T-helper 17 cell (primary cell): ENCODE measurements at places on chromosomes 2 and 18.

- H3K27ac ChIP-seq = peak overlapping the region; percentile 45
- H3K4me3 ChIP-seq = no peak overlapping the region
- H3K4me1 ChIP-seq = peaks cover 2% of the 10 kb centered on the region
- no peak for DNase-seq
- H3K36me3 ChIP-seq = no peaks in the 10 kb centered on the region
Measured at GRCh38 chr2:238415036-238415764, 11.5 kb upstream of the ASB1 start.

DNA sequence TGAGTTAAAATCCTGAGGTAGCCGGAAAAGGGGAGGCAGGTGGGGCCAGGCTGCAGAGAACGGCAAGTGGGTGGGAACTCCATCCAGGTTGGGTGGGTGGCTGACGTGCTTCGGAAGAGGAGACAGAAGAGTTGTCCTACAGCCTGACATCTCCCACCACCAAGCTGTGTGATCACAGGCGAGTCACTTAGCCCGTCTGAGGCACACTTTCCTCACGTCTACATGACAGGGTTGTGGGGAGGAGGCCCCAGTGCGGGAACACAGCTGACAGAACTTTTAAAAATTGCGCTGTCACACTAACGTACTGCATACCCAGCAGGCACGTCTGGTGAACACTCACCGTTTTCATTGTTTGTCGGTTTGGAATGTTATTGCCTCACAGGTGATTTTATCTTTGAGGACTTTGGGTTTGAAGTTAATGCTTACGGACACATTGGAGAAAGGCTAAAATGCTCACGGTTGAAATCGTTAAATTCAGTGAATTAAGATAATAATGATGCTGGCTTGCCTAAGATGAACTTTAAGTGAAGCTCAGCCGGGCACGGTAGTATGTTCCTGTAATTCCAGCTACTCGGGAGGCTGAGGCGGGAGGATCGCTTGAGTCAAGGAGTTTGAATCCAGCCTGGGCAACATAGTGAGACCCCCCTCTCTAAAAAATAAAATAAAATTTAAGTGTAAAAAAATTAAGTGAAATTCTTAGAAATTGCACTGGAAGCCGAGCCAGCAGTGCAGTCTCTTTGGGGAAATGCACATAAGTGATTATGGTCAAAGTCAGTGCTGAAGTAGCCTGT, 8.9 kb downstream of the EMILIN2 start:
- DNase-seq = no peak
- H3K27ac ChIP-seq = peak overlapping the region; percentile 57
- H3K27me3 ChIP-seq = peaks cover 38% of the 10 kb centered on the region
- H3K36me3 ChIP-seq = no peaks in the 10 kb centered on the region
- H3K4me3 ChIP-seq = no peak overlapping the region

GRCh38 chr2:8992643-8993042, 10.8 kb downstream of the MBOAT2 start:
- no peak for DNase-seq
- peaks cover 38% of the 10 kb centered on the region for H3K27me3 ChIP-seq
- no peaks in the 10 kb centered on the region for H3K4me1 ChIP-seq
- H3K4me3 ChIP-seq = no peak overlapping the region
- H3K36me3 ChIP-seq = no peaks in the 10 kb centered on the region

GRCh38 chr2:47405757-47406156, 2.8 kb downstream of the MSH2 start:
- H3K27me3 ChIP-seq = no peaks in the 10 kb centered on the region
- H3K27ac ChIP-seq = no peak overlapping the region
- no peak for DNase-seq
- no peak overlapping the region for H3K4me3 ChIP-seq
- H3K36me3 ChIP-seq = peaks cover 3% of the 10 kb centered on the region
- peaks cover 31% of the 10 kb centered on the region for H3K4me1 ChIP-seq

DNA sequence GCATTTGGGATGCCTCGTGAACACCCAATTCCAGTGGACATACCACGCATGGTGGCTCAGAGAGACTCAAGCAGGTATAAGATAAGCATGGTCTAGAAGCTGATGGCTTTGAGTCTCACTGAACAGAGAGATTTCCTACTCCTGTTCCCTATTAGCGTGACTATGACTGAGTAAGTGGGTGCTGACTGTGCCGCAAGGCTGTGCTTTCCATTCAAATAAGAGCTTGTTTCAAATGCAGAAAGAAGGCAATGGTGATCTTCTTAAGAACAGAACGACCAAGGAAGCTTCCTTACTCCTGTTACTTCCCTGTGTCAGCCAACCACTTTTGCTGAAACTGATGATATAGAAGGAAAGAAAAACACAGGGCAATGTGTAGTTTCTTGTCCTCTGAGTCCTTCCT, 63.5 kb upstream of the IGFBP2 start:
- no peaks in the 10 kb centered on the region for H3K4me1 ChIP-seq
- DNase-seq = no peak
- no peak overlapping the region for H3K4me3 ChIP-seq
- H3K27me3 ChIP-seq = peaks cover 11% of the 10 kb centered on the region
- no peaks in the 10 kb centered on the region for H3K36me3 ChIP-seq
- no peak overlapping the region for H3K27ac ChIP-seq

- DNase-seq = no peak
- H3K4me1 ChIP-seq = no peaks in the 10 kb centered on the region
- H3K27me3 ChIP-seq = peaks cover 44% of the 10 kb centered on the region
Measured at GRCh38 chr2:130766711-130767407, 11.5 kb downstream of the AMER3 start.

GRCh38 chr18:55102501-55102900, 143.2 kb upstream of the CCDC68 start:
- H3K27ac ChIP-seq = no peak overlapping the region
- no peaks in the 10 kb centered on the region for H3K27me3 ChIP-seq
- DNase-seq = no peak
- H3K4me1 ChIP-seq = no peaks in the 10 kb centered on the region
- H3K36me3 ChIP-seq = no peaks in the 10 kb centered on the region
- H3K4me3 ChIP-seq = no peak overlapping the region

- H3K36me3 ChIP-seq = no peaks in the 10 kb centered on the region
- no peak for DNase-seq
- peaks cover 49% of the 10 kb centered on the region for H3K27me3 ChIP-seq
Measured at GRCh38 chr18:79625924-79626561, 53.6 kb upstream of the CTDP1 start.

- no peaks in the 10 kb centered on the region for H3K27me3 ChIP-seq
- peak overlapping the region; percentile 2 for H3K27ac ChIP-seq
- H3K4me1 ChIP-seq = peaks cover 2% of the 10 kb centered on the region
Measured at GRCh38 chr2:27863146-27863545, 27.0 kb downstream of the RBKS start.

GRCh38 chr2:127255146-127255545, 35.0 kb upstream of the CYP27C1 start:
- DNase-seq = no peak

DNA sequence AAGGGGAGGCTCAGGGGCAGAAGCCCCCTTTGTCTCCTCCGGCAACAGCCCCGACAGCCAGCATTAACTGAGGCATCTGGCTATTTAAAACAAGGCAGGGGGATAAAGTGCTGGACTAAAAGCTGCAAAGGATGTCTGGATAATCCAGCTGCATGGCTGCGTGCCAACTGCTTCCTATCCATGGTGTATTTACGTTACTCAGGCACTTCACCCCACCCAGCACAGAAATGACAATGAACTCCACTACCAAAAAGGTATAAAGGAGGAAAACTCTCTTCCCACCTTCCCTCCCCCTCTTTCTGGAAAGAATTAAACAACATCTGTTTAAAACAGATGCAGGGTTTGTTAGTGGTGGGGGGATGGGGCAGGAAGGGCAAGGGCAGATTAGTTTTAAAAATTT, 82.5 kb downstream of the SPRED2 start:
- H3K27me3 ChIP-seq = no peaks in the 10 kb centered on the region
- H3K36me3 ChIP-seq = peaks cover 6% of the 10 kb centered on the region
- peaks cover 3% of the 10 kb centered on the region for H3K4me1 ChIP-seq
- H3K4me3 ChIP-seq = no peak overlapping the region

DNA sequence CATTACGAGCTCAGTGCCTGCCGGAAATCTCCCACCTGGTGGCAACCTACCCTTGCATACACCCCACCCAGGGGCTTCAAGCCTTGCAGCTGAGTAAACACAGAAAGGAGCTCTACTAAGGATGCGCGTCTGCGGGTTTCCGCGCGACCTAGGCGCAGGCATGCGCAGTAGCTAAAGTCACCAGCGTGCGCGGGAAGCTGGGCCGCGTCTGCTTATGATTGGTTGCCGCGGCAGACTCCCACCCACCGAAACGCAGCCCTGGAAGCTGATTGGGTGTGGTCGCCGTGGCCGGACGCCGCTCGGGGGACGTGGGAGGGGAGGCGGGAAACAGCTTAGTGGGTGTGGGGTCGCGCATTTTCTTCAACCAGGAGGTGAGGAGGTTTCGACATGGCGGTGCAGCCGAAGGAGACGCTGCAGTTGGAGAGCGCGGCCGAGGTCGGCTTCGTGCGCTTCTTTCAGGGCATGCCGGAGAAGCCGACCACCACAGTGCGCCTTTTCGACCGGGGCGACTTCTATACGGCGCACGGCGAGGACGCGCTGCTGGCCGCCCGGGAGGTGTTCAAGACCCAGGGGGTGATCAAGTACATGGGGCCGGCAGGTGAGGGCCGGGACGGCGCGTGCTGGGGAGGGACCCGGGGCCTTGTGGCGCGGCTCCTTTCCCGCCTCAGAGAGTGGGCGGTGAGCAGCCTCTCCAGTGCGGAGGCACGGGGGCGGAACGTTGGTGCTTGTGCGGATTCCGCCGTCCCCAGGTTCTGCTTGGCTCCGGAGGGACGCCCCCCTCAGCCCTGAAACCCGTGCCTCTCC, at the start of gene MSH2:
Gene MSH2 (plus strand): TSS at position 352 of the 804 bp plus-strand sequence. CDS start 36 bp downstream, at position 388.
- H3K4me3 ChIP-seq = peak within 1 kb of the TSS; percentile 96
- H3K4me1 ChIP-seq = peaks cover 28% of the 10 kb centered on the region
- peak; percentile 83 for DNase-seq
- no peaks in the 10 kb centered on the region for H3K27me3 ChIP-seq

DNA sequence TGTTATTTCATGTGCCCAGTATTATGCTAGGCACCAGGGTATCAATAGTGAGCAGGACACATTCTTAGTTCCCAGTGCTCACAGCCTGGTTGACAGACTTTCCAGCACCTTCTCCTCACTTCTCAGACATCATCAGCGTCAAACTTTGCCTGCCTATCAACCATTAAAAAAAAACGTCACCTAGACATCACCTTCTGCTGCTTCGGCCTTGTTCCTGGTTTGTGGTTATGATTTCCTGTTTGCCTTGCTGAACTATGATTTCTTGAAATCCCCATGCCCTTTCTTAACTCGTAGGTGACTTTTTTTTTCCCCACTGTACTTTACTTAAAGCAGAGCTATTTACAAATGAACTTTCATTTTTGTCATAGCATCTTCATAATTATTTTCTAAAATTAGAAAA, 60.4 kb upstream of the NABP1 start:
- H3K4me1 ChIP-seq = peaks cover 29% of the 10 kb centered on the region
- H3K4me3 ChIP-seq = peak overlapping the region; percentile 73

GRCh38 chr2:69489793-69490192, 52.6 kb upstream of the NFU1 start:
- H3K27me3 ChIP-seq = no peaks in the 10 kb centered on the region
- H3K4me3 ChIP-seq = peak overlapping the region; percentile 22
- H3K36me3 ChIP-seq = peaks cover 2% of the 10 kb centered on the region
- no peak for DNase-seq
- H3K27ac ChIP-seq = peak overlapping the region; percentile 2
- H3K4me1 ChIP-seq = peaks cover 14% of the 10 kb centered on the region

GRCh38 chr2:226995625-226996041, 159.8 kb downstream of the RHBDD1 start:
- H3K27ac ChIP-seq = peak overlapping the region; percentile 24
- no peak overlapping the region for H3K4me3 ChIP-seq
- H3K36me3 ChIP-seq = peaks cover 12% of the 10 kb centered on the region

GRCh38 chr2:226608451-226608850, 191.2 kb downstream of the IRS1 start:
- H3K4me1 ChIP-seq = peaks cover 12% of the 10 kb centered on the region
- peaks cover 20% of the 10 kb centered on the region for H3K27me3 ChIP-seq
- H3K36me3 ChIP-seq = peaks cover 2% of the 10 kb centered on the region
- H3K4me3 ChIP-seq = no peak overlapping the region

DNA sequence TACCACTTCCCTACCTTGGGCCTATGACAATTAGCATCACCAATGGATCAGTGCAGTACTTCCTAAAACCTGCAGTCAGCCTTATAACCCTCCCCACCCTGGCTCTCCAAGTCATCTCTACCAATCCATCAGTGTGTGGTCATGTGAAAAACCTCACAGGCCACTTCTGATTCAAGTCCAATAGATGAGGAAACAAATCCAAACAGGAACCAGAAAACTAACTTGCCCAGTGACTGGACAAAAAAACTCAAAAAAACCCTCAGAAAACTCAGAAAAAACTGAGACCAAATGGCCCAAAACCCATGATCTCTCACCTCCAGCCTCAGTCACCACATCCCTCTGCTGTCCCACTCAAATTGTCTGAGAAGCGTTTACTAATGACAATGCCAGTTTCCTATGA, 43.3 kb downstream of the TGFA start:
- no peak overlapping the region for H3K27ac ChIP-seq
- H3K27me3 ChIP-seq = no peaks in the 10 kb centered on the region
- DNase-seq = no peak

- H3K36me3 ChIP-seq = peaks cover 3% of the 10 kb centered on the region
- H3K27ac ChIP-seq = no peak overlapping the region
- no peaks in the 10 kb centered on the region for H3K4me1 ChIP-seq
- H3K27me3 ChIP-seq = peaks cover 68% of the 10 kb centered on the region
Measured at GRCh38 chr18:356778-357177, 88.9 kb upstream of the THOC1 start.

DNA sequence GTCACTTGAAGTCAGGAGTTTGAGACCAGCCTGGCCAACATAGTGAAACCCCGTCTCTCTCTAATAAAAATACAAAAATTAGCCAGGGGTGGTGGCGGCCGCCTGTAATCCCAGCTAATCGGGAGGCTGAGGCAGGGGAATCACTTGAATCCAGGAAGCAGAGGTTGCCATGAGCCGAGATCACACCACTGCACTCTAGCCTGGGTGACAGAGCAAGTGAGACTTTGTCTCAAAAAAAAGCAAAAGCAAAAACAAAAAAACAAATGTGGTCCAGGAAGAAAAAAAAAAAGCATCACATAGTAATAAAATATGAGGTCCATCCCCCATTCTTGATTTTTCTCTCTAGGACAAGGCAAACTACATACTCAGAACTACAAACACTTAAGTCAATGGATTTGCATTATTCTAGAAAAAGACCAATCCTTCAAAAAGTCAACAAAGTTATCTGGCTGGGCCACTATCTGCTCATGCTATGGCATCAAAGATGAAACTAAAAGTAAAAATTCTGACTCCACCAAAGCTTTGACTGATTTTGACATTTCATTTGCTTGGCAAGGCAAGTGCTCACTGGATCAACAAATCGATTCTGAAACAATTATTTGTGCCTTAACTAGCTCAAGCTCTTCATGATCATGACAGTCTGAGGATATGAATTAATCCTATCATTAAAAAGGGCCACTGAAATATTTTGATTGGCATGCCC, 28.4 kb downstream of the MEX3C start:
- H3K36me3 ChIP-seq = no peaks in the 10 kb centered on the region
- no peak for DNase-seq
- no peaks in the 10 kb centered on the region for H3K27me3 ChIP-seq
- H3K4me1 ChIP-seq = peaks cover 13% of the 10 kb centered on the region
- H3K4me3 ChIP-seq = no peak overlapping the region

- H3K27me3 ChIP-seq = peaks cover 34% of the 10 kb centered on the region
- no peaks in the 10 kb centered on the region for H3K4me1 ChIP-seq
- no peak overlapping the region for H3K27ac ChIP-seq
- DNase-seq = no peak
- no peak overlapping the region for H3K4me3 ChIP-seq
Measured at GRCh38 chr2:170310876-170311502, 133.0 kb downstream of the MYO3B start.

GRCh38 chr18:34744569-34744968, 34.5 kb downstream of the DTNA start:
- no peak overlapping the region for H3K4me3 ChIP-seq
- H3K27me3 ChIP-seq = peaks cover 5% of the 10 kb centered on the region
- no peak overlapping the region for H3K27ac ChIP-seq
- H3K36me3 ChIP-seq = no peaks in the 10 kb centered on the region
- no peaks in the 10 kb centered on the region for H3K4me1 ChIP-seq
